ENCODE measurements at places on chromosomes 7 and 10.

DNA sequence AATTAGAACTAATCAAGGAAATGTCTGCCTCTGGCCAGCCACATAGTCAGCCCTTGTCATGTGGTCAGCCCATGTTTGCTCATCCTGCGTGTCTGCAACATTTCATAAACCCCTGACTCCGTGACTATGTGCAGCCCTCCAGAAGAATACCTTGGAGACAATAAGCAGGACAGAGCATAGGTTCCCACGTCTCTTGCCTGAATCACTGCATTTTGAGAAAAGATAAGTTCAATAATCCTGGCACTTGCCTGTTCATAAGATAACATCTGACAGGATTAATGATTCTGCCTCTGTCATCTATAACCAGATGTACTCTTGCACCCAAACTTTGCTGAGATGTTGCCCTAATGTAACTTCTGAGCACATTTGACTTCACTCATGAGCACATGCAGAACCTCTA, 78.4 kb downstream of the AKR1D1 start:
- no peak for DNase-seq

GRCh38 chr7:37481722-37482288, 33.1 kb upstream of the ELMO1 start:
- no peak for DNase-seq

- DNase-seq: no peak
These were observed 229.6 kb downstream of the CREB5 start for GRCh38 chr7:28641752-28642545.

- no peak for DNase-seq
These were observed 17.7 kb downstream of the LRRD1 start for GRCh38 chr7:92161271-92161670.

DNA sequence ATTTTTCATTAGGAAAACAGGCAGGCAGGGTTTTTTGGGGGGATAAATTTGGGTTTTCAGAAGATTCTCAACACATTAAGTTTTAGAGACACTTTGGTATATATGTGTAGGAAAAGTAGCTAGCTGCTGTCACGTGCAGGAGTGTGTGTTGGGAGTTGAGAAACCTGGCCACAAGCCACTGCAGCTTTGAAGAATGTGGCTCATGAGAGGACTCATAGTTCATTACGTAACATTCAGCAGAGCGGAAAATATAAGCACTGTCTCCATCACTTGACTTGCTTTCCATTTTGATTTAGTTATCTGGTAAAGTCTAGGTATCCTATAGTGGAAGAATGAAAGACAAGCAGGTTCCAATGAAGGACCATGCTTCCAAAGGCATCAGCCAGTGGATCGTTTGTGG, 31.2 kb downstream of the SMNDC1 start:
- DNase-seq: peak; percentile 81
